ENCODE measurements at places on chromosomes 2 and 18.

GRCh38 chr2:108605947-108606346 is 71.7 kb downstream of the LIMS1 start:
- DNase-seq: no peak

DNA sequence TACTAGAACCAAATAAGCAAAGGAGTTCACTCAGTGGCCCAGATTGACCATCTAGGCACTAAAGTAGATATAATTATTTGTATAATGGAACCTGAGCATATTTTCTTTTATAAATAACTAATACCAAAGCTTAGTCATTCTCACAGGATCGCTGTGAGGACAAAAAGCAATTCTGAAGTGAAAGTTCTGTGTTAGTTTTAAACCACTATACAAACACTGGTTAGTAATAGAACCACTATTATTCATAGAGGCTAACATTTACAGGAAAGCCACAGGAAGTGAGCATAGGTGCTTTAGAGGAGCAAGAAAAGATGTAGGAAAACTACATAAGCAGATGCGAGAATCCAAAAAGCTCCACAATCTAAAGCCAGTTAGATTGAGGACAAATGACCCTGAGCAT is 364.7 kb downstream of the XIRP2 start:
- DNase-seq: no peak

DNA sequence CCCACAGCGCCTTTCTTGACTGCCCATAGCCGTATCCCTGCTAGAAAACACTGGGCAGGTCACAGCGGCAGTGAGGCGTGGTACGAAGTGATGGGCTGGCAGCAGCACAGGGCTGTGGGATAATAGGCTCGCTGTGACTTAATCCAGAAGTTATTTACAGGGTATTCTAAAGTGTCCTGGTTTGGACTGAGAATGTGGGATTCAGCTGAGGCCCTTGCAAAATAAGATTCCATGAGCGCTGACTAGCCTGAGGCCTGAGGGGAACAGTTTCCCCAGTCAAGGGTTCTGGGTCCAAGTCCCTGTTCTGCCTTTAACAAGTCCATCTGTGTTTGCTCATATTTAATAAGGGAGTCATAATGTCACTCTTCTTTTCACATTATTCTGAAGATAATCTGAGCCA is 34.6 kb downstream of the SETBP1 start:
- DNase-seq: no peak

GRCh38 chr18:62183578-62184195 is 3.2 kb downstream of the PIGN start:
- peak; percentile 54 for DNase-seq

DNA sequence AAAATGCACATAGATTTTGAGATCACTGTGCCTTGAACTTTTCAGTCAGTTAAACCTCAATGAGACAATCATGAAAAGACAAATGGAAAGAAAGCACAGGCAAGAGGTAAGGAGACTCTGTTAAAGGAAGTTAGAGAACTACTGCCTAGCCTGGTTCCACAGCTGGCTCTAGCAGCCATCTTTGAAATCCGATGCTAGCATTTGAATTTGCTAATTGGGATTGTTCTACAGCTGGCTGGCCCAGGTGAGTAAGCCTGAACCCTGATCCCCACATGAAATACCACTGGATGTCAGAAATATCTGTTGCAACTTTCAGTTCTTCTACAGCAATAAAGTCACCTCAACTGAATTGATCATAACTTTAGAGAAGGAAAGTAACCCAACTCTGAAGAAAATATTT is 315.2 kb upstream of the CHAC2 start:
- DNase-seq: no peak

DNA sequence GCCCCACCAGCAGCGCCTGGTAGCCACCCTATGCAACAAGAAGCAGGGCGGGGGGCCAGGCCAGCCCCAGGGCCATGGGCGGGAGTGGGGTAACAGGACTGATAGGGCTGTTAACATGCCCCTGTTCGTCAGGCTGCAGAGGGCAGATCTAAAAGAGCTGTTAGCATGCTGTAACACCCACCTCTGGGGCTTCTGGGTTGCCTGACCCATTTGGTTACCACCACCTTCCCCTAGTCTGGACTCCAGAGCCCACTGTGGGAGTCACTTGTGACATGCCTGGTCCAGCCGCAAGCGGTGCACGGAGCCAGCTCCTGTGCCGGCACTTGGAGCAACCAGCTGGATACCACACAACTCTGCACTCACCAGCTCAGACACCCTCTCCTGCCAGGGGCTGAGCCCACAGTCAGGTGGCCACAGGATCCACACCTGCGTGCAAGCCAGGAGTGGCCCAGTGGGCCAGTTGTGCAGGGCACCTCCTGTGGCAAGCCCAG is 2.1 kb downstream of the METTL8 start:
- DNase-seq: no peak

GRCh38 chr2:216078776-216079175 is 2.8 kb downstream of the PECR start:
- DNase-seq: no peak

GRCh38 chr2:12227941-12228608 is 481.6 kb downstream of the LPIN1 start:
- DNase-seq: no peak

DNA sequence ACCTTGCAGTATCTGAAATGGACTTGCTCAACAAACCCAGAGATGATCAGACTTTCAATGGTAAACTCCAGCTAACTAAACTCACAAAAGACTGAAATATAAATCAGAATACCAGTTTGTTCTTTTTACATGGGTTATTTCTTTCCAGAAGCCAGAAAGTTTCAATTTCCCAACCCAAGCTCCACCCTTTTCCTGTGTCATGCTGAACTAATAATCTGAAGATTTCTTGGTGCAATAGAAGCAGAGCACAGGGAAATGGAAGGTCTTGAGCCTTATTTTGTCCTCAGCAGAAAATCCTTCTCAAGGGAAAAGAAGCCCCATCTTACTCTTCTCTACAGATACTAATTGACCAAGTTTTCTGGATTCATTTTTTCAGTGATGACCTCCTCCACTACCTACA is 93.3 kb upstream of the PAPOLG start:
- no peak for DNase-seq

GRCh38 chr2:223101340-223102039 is 49.5 kb downstream of the KCNE4 start:
- no peak for DNase-seq

- DNase-seq: no peak
Measured at GRCh38 chr2:209584472-209584871, 160.6 kb downstream of the MAP2 start.

GRCh38 chr2:213057977-213058376 is 93.4 kb downstream of the IKZF2 start:
- no peak for DNase-seq

DNA sequence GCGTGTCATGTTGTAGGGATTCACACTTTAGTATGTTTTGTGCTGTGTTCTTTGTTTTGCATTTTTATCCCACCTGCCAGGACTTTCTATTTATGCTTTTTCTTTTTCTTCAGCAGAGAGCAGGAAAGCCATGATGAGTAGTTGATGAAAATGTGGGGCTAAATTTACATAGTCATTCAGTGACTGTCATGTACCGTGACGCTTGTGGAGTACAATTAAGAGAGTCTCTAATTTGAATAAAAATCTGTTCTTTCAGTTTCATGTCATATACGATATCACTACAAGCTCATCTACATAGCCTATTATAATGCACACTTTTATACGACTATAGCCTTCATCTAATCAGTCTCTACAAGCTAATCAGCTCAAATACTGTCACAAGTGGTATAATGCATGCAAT is 112.7 kb upstream of the SPATS2L start:
- no peak for DNase-seq

GRCh38 chr2:105473011-105473410 is 74.2 kb upstream of the FHL2 start:
- DNase-seq: no peak

- DNase-seq: no peak
Measured at GRCh38 chr2:238985041-238985729, 137.3 kb downstream of the TWIST2 start.

DNA sequence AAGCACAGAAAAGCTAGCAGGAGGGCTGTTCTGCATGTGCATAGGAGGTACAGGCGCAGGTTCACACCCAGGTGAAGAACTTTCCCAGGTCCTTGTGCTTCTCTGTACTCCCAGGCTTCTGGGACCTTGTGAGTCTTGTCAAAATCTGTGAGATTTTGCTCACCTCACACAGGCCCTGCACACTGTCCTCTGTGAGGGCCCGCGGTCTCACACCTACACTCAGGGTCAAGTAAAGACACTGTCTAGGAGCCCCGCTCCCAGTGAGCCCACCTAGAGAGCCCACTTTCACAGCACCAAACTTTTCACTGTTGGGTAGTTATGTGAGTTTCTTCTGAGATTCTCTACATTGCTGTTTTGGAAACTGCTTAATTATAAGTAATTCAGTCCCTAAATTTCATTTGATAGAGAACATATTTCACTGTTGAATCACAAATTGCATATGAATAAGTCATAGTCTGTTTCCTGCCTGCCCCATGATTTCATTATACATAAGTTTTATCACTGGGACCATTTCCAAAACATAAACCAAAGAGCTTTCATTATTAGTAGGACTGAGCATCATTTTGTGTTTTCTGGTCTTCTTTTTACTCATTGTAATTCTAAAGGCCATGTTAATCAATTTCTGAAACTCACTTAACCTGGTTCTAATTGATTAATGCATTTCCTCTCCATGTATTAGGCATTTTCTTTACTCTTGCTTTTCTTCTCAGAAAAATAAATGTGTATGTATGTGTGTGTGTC is 234.2 kb upstream of the SPOPL start:
- no peak for DNase-seq

GRCh38 chr2:181770150-181770549 is 89.8 kb upstream of the NEUROD1 start:
- no peak for DNase-seq

- no peak for DNase-seq
Measured at GRCh38 chr18:70332694-70333093, 43.8 kb downstream of the SOCS6 start.

- no peak for DNase-seq
Measured at GRCh38 chr2:72913486-72914205, 3.7 kb upstream of the EMX1 start.

DNA sequence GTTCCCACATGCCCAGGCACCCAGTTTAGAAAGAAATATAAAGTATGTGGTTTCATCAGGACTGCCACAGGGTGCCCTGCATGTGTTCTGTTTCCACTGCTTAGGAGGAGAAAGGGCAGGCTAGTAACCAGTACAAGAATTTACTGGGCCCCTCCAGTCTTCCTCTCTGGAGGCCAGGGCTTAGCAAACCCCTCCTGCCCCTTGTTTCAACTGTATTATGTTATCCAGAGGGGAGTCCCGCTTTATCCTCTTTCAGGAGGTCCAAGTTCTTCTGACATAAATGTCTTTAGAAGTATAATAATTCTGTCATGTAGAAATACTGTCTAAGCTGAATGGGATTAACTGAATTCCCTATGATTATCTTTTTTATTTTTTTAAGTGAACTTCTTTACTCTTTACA is 132.1 kb downstream of the WDSUB1 start:
- no peak for DNase-seq

GRCh38 chr2:130720036-130720435 is 8.8 kb upstream of the GPR148 start:
- DNase-seq: no peak

- peak; percentile 47 for DNase-seq
Measured at GRCh38 chr2:215949991-215950404, 63.4 kb downstream of the MREG start.
